Heart right ventricle (tissue), 16 donors: ENCODE measurements at places on chromosomes 5 and 9. TPM values are rescaled to one million over a fixed set of nuclear protein-coding genes. Genes with fewer than 3 reads are reported as not detected.

The TMED9 gene
- 80.0 TPM for total RNA-seq

DNA sequence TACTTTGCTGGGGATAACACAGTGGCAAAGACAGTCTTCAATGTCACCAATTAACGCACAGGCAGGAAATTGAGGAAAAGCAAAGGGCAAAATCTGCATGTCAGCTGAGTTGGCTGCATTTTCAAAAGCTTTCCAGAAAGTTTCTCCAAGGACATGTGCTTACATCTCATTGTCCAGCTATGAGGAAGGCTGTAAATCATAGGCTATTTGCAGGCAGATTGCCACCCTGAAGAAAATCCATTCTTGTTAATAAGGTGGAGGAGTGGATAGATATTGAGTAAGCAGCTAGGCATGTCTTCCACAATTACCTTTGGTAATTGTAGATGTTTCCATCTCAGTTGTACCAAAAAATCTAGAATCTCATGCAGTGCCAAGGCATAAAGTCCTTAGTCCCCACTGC, 278.0 kb upstream of the NUDT12 start:
- no peak for DNase-seq

- no peak for DNase-seq
Observed at GRCh38 chr9:118991366-118992285, 377.6 kb downstream of the BRINP1 start.

- DNase-seq, result no peak
Observed at GRCh38 chr5:147504535-147504934, 5.3 kb downstream of the DPYSL3 start.

DNA sequence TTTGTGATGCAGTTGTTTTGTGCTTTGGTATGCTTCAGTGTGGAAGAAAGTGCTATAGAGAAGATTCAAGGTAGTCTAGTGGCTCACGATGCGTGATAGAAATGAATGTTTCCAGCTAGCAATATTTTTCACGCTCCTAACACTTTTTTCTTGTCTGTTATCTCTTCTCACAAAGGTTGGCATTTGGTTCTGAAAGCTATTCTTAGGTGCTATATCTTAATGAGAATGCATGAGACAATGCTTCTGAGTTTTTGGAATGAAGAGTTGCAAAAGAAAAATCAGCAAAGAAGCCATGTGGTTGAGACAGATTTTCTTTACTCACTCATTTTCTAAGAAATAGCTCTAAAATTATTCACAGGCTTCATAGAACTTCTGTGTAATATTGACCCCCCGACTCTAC, 122.6 kb downstream of the PDE8B start:
- DNase-seq, result no peak
